ENCODE measurements at places on chromosomes 6 and 20. TPM values are rescaled to one million over a fixed set of nuclear protein-coding genes. Genes with fewer than 3 reads are reported as not detected.
A peak's percentile ranks its signal among the peaks of the same experiment; 100 is the strongest.

DNA sequence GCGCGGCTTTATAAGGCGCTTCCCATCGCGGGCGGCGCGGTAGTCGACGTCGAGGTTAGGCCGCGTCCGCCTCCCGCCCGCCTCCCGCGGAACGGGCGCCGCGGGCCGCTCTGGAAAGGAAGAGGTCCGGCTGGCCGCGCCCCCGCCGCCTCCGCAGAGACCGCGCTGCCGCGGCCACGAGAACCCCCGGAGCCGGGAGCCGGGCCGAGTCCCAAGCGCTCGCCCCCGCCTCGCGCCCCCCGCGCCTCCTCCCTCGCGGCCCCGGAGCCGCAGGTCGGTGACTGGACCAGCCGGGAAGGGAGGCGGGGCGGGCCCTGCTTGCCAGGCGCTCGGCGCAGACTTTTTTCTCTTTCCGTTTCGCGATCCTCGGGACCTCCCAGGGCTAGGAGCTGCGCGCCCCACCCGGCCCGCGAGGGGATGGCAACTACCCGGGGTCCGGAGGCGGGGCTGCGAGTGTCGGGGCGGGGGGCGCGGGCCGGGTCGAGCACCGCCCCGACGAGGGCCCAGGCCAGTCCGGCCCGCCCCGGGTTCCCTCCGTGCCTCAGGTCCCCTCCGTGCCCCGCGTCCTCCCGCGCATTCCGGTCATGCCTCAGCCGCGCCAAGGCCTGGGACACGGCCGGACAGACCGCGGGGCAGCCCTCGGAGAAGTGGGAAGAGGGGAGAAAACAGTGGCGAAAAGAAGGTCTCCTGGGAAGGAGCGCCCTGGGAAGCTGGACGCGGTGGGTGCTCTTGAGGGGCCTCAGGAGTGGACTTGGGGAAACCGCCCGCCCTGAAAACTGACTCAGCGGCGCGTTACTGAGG, 417 bp upstream of the PXDC1 start:
- no peaks in the 10 kb centered on the region for H3K36me3 ChIP-seq
- peak overlapping the region; percentile 99 for H3K27ac ChIP-seq
- DNase-seq = peak; percentile 95

DNA sequence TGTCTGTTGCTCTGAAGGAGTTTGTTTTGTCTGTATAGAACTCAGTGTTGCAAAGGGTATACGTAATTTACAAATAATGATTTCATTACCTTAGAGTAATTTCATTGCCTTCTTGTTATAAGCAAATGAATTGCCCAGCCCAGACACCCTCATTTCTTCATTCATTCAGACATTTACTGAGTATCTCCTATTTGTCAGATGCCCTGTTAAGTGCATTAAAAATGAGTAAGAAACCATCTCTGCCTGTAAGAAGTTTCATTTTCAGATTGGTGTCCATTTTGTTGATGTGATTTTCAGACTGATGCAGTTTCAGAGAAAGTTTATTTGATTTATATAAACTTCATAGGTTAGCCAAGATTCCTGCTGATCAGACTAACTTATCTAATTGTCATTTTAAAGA, 429.3 kb downstream of the PHF3 start:
- H3K27ac ChIP-seq = no peak overlapping the region
- H3K4me3 ChIP-seq = no peak overlapping the region
- no peak for DNase-seq

DNA sequence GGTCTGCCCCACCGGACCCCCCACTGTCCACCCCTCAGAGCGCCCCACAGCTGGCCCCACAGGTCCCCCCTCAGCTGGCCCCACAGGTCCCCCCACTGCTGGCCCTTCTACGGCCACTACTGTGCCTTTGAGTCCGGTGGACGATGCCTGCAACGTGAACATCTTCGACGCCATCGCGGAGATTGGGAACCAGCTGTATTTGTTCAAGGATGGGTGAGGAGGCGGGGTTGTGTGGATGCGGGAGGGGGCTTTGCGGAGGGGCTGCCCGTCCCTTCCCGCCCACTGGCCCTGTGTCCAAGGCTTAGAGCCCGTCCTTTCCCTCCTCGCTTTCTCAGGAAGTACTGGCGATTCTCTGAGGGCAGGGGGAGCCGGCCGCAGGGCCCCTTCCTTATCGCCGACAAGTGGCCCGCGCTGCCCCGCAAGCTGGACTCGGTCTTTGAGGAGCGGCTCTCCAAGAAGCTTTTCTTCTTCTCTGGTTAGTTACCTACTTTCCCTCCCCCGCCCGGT, 4.7 kb downstream of the MMP9 start:
- no peak overlapping the region for H3K27ac ChIP-seq
- no peaks in the 10 kb centered on the region for H3K27me3 ChIP-seq
- no peaks in the 10 kb centered on the region for H3K36me3 ChIP-seq

DNA sequence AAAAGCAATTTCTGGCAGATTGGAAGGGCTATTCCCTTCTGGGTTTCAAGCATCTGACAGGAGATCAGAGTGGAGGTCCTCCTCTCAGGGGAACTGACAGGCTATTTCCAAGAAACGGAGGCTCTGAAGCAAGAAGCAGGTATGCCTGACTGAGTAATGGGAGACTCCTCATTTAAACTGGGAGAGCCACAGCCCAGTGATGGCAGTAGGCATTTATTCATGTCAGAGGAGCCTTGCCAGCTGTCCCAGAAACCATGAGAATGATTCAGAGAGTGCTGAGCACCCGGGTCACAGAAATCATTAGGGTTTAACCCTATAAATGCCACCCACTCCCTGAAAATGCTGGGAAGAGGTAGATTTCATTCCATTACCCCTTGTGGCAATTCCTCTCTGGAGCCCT, 247.5 kb upstream of the RNF217 start:
- H3K4me1 ChIP-seq = no peaks in the 10 kb centered on the region
- H3K27ac ChIP-seq = no peak overlapping the region
- DNase-seq = no peak
- no peak overlapping the region for H3K4me3 ChIP-seq
- no peaks in the 10 kb centered on the region for H3K27me3 ChIP-seq

DNA sequence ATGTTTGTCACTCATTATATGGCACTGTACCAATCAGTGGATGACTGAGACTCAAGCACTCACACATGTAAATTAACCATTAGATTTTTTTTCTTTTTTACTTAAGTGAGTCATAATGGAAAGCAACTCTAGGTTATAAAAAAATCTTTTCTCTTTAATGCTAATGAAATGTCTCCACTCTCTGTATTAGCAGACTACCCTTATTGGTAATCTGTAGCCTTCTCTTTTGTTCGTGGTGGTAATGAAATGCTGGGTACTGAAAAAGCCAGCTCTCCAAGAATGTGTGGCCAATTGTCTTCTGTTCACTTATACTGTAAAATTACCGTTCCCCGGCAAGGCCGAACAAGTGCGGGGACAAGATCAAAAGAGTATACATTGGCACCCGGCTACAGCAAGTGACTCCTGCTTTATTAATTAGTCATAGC, 69.0 kb downstream of the AFG1L start:
- H3K36me3 ChIP-seq = no peaks in the 10 kb centered on the region
- no peak overlapping the region for H3K4me3 ChIP-seq

DNA sequence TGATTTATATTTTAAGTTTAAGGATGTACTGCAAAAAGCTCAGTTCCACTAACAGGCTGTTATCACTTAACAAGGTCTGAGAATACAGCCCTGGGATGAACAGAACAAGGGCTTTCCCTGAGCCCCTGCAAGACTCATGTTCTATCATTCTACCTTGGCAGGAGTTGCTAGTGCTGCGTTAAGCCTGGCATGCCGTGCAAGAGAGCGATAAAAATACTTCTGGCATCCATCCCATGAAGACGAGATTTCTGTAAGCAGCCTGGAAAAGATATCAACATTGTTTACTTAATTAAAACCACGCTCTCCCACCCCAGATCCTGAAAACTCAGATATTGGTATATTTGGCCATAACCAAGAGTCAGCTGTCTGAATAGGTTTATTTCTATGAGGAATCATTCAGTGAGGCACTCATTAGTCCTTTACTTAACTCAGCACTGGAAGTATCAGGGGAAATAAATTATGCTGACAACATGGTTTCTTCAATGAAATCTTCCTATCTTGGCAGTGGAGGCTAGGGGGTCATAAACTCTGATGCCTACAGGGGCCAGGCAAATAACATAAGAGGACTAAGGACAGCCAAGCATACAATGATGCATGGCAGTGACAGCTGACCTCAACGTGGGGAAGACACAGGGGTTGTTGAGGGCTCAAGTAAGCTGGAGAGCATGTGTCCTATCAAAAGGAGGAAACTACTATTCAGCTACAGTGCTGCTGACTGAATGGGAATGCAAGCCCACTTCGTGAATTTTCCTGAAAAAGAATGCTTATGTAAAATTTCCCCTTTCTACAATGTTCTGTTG, 37.6 kb upstream of the LYRM2 start:
- no peaks in the 10 kb centered on the region for H3K27me3 ChIP-seq
- no peaks in the 10 kb centered on the region for H3K36me3 ChIP-seq
- no peak for DNase-seq
- H3K27ac ChIP-seq = no peak overlapping the region

DNA sequence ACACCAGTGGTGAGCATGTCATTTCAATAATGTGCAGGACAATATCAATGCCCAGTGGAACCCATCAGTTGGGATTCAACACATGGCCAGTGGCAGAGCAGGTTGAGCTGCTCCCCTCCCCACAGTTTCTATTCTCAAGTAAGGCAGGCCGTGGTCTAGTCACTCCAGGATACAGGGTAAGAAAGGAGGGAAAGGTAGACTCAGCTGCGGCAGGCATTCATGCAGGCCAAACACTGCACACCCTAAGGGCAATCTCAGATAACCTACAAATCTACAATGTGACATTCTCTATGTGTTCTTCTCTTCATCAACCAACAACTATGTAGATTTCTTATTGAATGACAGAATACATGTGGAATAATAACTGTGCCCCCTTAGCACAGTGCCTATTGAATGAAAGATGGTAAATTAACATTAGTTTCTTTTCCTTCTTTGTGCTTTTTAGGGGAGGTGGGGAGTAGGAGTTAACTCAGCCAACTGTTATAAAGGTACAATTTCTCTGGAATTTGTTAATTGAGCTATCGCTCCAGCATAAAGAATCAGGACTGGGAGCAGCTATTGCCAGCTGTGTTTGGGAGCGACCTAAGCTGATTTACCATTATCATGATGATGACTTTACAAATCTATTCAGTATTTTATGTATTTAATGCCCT, 89.7 kb downstream of the FAM50B start:
- DNase-seq = no peak
- H3K27ac ChIP-seq = no peak overlapping the region
- no peaks in the 10 kb centered on the region for H3K36me3 ChIP-seq
- no peaks in the 10 kb centered on the region for H3K27me3 ChIP-seq
- no peaks in the 10 kb centered on the region for H3K4me1 ChIP-seq
- H3K4me3 ChIP-seq = no peak overlapping the region

GRCh38 chr20:58245181-58245891, 16.9 kb upstream of the ANKRD60 start:
- peaks cover 17% of the 10 kb centered on the region for H3K36me3 ChIP-seq
- no peaks in the 10 kb centered on the region for H3K27me3 ChIP-seq
- no peak for DNase-seq
- no peak overlapping the region for H3K27ac ChIP-seq
- H3K4me3 ChIP-seq = no peak overlapping the region
- H3K4me1 ChIP-seq = no peaks in the 10 kb centered on the region

- no peaks in the 10 kb centered on the region for H3K36me3 ChIP-seq
- no peak for DNase-seq
- no peaks in the 10 kb centered on the region for H3K4me1 ChIP-seq
- no peak overlapping the region for H3K4me3 ChIP-seq
These were observed 220.9 kb upstream of the MYLIP start for GRCh38 chr6:15907914-15908518.

- peaks cover 3% of the 10 kb centered on the region for H3K4me1 ChIP-seq
- H3K27ac ChIP-seq = no peak overlapping the region
- H3K36me3 ChIP-seq = no peaks in the 10 kb centered on the region
- no peak for DNase-seq
These were observed 42.8 kb downstream of the FNDC1 start for GRCh38 chr6:159212028-159212427.

DNA sequence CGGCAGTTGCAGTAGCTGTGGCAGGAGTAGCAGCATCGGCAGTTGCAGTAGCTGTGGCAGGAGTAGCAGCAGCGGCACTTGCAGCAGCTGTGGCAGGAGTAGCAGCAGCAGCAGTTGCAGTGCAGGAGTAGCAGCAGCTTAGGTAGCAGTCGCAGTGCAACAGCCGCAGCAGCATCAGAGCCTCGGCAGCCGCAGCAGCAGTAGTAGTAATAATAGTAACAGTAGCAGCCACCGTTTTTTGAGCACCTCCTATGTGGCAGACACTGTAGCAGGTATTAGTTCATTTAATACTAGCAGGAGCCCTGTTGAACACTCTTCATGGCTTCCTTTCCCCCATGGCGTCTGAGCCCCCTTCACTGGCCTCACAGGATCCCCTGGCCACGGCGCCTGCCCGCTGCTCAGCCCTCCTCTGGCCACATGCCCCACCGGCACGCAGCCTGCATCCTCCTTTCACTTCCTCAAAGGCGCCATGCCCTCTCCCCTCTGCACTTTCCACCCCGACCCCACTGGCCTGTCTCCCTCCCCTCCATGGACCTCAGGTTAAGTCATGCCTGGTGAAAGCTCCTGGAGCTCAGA, 19.1 kb upstream of the IRF4 start:
- DNase-seq = peak; percentile 71
- no peak overlapping the region for H3K27ac ChIP-seq
- no peak overlapping the region for H3K4me3 ChIP-seq
- no peaks in the 10 kb centered on the region for H3K4me1 ChIP-seq

DNA sequence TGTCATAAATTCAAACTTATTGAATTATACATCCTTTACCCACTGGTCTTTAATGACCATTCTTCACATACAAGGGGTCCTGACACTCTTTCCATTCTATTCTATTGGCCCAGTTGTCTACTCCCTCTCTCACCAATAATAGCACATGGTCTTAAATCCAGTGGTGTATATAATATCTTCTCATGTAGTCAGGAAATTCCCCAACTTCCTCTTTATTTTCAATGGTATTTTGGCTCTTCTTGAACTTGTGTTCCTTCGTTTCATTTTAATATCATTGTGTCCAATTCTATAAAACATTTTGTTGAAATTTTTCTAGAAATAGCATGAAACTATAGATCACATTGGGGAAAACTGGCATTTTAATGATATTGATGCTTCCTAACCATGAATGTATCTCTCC, 36.8 kb downstream of the PSMB9 start:
- no peak overlapping the region for H3K4me3 ChIP-seq
- no peaks in the 10 kb centered on the region for H3K36me3 ChIP-seq
- H3K27ac ChIP-seq = no peak overlapping the region
- DNase-seq = no peak
- H3K27me3 ChIP-seq = no peaks in the 10 kb centered on the region
- H3K4me1 ChIP-seq = no peaks in the 10 kb centered on the region

The GHRH gene
- total RNA-seq = not detected
